ENCODE measurements at places on chromosomes 7 and 10. TPM values are rescaled to one million over a fixed set of nuclear protein-coding genes. Genes with fewer than 3 reads are reported as not detected.

PIP gene
- 0.47 TPM for total RNA-seq

HPSE2 gene
- 3.0 TPM for total RNA-seq

GHRHR gene
- total RNA-seq = not detected

WEE2 gene
- total RNA-seq = 0.06 TPM

OR2A5 gene
- not detected for total RNA-seq

CDC14C gene
- total RNA-seq = not detected

STEAP2 gene
- 15.8 TPM for total RNA-seq

AGBL3 gene
- total RNA-seq = 7.6 TPM

VAX1 gene
- total RNA-seq = not detected

VTI1A gene
- 41.8 TPM for total RNA-seq

MACC1 gene
- total RNA-seq = 72.6 TPM

MRPL32 gene
- total RNA-seq = 45.8 TPM

BZW2 gene
- 49.1 TPM for total RNA-seq

NUDT5 gene
- 48.3 TPM for total RNA-seq

TYW1B gene
- 2.9 TPM for total RNA-seq

KLLN gene
- total RNA-seq = 1.7 TPM

RAB11FIP2 gene
- 50.4 TPM for total RNA-seq

FAM237B gene
- total RNA-seq = not detected

MYOF gene
- 134 TPM for total RNA-seq

HIP1 gene
- 50.1 TPM for total RNA-seq

ARHGEF35 gene
- 22.1 TPM for total RNA-seq

HKDC1 gene
- total RNA-seq = 27.4 TPM

MUC12 gene
- total RNA-seq = 3.8 TPM

NME8 gene
- total RNA-seq = 0.44 TPM

FUOM gene
- 17.5 TPM for total RNA-seq

LBX1 gene
- total RNA-seq = not detected

DLG5 gene
- total RNA-seq = 30.0 TPM

OPN1SW gene
- total RNA-seq = not detected

LRRN3 gene
- total RNA-seq = 1.1 TPM

COBL gene
- 42.7 TPM for total RNA-seq

BRI3 gene
- total RNA-seq = 192 TPM

ZPBP gene
- total RNA-seq = 0.22 TPM

STAG3 gene
- total RNA-seq = 3.7 TPM

SP8 gene
- total RNA-seq = not detected

ACSL5 gene
- 21.8 TPM for total RNA-seq

XRCC2 gene
- 0.44 TPM for total RNA-seq

COL28A1 gene
- 5.8 TPM for total RNA-seq

ELFN1 gene
- 3.8 TPM for total RNA-seq

TMEM196 gene
- 0.06 TPM for total RNA-seq

NKX1-2 gene
- not detected for total RNA-seq

SIRT1 gene
- total RNA-seq = 24.8 TPM

TRIM50 gene
- total RNA-seq = 0.19 TPM

CABCOCO1 gene
- 2.3 TPM for total RNA-seq

NUTM2E gene
- 0.16 TPM for total RNA-seq

HOXA6 gene
- total RNA-seq = 22.0 TPM
